Left renal pelvis (tissue), 4 donors: ENCODE measurements at places on chromosomes 5 and 9.

- DNase-seq, result no peak
These were observed 299.0 kb downstream of the TLR4 start for GRCh38 chr9:118003240-118003639.

- DNase-seq, result no peak
These were observed 354.8 kb downstream of the DMRT2 start for GRCh38 chr9:1404940-1405339.

GRCh38 chr5:93721071-93721470 lies 20.3 kb downstream of the POU5F2 start:
- DNase-seq, result no peak

- no peak for DNase-seq
These were observed 131.5 kb upstream of the GRHPR start for GRCh38 chr9:37290940-37291485.

GRCh38 chr9:113131689-113132151 lies 19.1 kb upstream of the SLC31A2 start:
- no peak for DNase-seq

GRCh38 chr5:43679214-43679613 lies 76.2 kb downstream of the NNT start:
- no peak for DNase-seq

DNA sequence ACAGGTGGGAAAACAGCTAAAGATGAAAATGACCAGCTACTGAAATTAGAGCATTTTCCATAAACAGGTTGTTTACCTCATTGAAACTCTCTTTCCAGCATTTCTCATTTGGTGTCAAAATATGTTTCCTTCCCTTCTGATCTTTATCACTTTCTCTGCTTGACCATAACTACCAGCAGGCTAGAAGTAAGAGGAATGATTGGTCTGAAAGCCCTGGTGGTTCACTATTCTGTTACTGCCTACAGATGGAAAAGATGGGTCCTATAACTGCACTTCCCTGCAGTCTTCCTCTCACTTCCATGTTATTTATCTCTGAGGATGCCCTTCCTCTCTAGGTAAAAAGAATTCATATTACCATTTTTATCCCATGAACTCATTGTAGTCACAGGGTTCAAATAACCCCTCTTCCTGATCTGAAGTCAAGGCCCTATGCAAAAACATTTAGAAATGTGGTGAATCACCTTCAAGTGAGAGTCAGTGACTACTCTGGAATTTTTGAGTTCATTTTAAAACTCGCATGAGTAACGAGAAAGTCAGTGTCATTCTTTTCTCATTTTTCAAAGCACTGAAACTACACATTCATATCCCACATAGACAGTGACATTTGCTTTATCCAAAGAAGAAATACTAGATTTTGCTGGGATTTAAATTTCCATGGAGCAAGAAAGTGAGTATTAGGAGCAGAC lies 51.7 kb downstream of the ZNF474 start:
- no peak for DNase-seq

- no peak for DNase-seq
These were observed 20.6 kb downstream of the GNAQ start for GRCh38 chr9:78011049-78011448.

DNA sequence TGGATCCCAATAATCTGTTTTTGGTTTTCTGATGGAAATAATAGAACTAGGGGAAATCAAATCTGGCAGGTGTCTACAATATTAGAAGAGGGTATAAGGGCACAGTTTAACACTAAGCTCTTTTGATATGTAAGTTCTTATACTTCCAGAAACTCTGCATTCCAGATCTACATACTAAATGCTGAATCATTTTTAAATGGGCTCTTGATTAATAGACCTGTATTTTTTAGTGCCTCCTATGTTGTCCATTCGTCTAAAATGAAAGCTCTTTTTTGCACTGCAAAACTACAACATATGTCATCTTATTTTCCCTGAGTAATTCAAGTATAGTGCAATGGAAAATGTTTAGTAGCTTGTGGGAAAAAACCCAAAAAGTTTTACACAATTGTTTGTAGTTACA lies 44.2 kb downstream of the NR6A1 start:
- no peak for DNase-seq
